ENCODE measurements at places on chromosomes 13 and 19.

GRCh38 chr13:41060724-41061074, 610 bp upstream of the WBP4 start:
- DNase-seq, result peak; percentile 90

DNA sequence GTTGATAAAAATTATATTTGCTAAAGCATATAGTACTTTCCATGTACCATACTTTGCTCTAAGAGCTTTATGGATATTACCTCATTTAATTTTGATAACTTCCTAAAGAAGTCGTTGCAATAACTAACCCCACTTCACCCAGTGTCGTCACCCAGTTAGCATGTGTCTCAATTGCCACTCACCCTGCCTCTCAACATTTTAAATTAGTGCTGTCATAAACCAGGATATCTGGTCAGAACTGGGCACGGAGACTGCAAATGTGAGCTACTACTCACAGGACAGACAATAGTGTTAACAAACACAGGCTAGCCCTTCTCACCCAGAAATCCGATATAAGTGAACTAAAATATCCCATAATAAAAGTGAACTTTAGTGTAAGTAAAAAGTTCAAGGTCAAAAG, 430.6 kb downstream of the KLF12 start:
- DNase-seq, result no peak

GRCh38 chr13:107866941-107867623, 348.3 kb downstream of the LIG4 start:
- DNase-seq, result no peak

DNA sequence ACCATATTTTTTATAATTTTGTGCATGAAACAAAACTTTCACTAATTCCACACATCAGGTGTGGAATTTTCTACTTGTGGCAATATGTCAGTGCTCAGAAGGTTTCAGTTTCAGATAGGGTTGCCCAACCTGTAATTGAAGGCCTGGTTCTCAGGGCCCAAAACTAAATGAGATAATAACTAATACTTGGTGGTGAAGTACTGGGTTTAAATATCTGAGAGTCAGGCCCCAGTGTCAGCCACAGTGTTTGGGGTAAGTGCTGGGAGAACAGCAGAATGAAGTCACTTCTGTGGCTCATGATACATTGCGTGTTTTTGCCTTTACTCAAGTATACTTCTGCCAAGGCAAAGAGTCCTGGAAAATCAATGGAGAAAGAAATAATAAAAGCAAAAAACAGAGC, 5.6 kb downstream of the SAFB start:
- peak; percentile 34 for DNase-seq

GRCh38 chr13:73274147-73274546, 215.3 kb downstream of the KLF5 start:
- no peak for DNase-seq
